Activated CD8-positive, alpha-beta memory T cell treated with anti-CD3 and anti-CD28 coated beads for 1 hour (primary cell): ENCODE measurements at places on chromosomes 3 and 15.

DNA sequence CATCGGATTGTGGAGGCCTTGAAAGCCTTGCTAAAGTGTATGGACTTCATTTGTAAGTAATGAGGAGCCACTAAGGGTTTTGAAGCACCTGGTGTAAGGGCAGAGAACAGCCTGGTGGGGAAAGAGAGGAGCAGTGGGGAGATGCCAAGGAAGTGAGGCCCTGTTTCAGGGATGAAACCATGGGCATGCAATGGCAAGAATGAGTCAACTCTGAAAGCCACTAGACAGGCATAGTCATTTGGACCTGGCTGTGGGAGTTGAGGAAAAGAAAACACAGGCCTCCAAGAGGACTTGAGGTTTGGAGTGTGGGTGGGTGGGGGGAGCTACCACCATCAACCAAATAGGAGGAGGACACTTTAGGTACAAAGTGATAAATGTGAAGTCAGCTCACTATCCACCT is 7.6 kb downstream of the XCR1 start:
- DNase-seq, result no peak

DNA sequence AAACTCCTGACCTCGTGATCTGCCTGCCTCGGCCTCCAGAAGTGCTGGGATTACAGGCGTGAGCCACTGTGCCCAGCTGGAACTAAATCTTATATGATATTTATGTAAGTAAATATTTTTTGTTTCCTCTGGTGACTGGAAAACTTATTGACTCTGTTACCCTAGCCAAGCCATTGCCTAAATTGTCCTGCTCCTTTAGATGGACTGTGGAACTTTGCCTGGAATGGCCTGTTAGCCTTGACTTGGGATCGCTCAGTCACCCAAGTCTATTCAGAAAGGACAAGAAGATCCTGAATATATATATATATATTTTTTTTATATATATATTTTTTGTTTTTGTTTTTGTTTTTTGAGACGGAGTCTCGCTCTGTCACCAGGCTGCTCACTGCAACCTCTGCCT is 113.9 kb downstream of the PDE8A start:
- DNase-seq, result no peak

DNA sequence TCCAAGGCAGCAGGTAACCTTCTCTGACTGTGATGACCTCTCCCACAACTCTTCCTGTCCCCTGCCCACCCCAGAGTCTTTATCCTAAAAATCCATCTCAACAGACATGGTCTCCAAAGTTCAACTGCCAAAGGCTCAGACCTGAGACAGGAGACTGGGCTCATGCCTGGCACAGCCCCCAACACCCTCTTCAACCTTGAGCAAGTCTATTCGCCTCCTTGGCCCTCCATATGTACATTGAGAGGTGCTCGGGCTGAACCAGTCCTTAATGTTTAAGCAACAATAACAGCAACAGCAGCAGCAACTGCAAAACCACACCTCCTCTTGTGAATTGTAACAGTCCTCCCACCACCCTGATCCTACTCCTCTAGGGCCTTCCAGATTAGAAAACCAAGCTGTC is 9.9 kb downstream of the FAM3D start:
- DNase-seq, result no peak

GRCh38 chr3:148062590-148062989 is 635.1 kb upstream of the AGTR1 start:
- DNase-seq, result no peak

GRCh38 chr15:90022345-90022744 is 21.2 kb downstream of the ZNF710 start:
- no peak for DNase-seq

DNA sequence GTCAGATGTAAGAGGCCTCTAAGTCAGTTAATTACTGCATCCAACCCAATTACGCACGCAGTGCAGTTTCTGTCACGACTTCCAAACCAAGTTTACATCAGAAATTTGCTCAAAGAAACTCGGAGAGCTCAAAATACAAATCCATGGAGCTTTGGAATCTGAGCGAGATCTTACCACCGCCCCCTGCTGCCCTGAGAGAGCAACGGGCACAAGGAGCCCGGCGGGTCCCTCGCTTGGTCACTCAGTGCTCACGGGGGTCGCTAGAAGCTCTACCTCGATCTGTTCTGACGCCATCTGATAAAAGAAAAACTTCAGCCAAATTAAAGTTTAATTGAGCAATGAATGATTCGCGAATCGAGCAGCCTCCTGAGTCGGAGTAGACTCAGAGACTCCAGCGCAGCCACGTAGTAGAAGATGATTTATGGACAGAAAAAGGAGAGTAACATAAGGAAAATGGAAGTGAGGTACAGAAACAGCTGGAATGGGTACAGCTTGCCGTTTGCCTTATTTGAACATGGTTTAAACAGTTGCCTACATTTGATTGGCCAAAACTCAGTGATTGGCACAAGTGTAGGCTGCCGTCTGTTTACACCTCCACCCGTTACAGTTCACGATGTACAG is 232.7 kb upstream of the ATP10A start:
- no peak for DNase-seq
